Kidney epithelial cell (primary cell): ENCODE measurements at places on chromosomes 16 and 17.

DNA sequence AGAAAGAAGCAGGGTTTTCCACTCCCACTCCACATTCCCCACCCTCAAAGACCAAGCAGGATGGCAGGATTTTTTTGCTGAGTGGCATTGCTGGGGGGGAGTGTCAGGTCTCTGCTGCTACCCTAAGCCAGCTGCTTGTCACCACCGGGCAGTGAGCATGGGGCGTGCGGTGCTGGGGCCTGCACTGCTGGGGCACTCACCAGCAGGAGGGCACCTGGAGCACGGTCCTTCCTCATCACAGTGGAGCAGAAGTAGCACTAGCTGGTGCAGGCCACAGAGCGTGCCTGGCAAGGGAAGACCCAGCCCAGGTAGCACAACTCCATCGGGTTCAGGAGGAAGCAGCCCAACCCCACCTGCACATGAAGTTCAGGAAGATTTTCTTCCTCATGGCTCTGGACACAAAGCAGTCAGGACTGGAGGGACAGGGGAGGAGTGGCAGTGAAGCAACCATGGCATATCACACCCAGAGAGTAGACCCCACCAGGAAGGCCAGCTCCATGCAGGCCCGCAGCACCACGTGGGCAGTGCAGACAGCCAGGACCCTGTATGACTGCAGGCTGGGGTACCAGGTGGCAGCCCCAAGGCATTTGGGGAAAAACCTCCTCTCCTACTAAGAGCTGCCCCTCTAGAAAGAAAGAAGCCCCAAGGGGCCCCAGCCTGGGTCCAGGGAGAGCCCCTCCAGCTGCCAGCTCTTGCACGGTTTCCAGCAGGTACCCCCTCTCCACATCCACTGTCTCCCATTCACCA, 16.7 kb upstream of the MYO18A start:
- DNase-seq: no peak

DNA sequence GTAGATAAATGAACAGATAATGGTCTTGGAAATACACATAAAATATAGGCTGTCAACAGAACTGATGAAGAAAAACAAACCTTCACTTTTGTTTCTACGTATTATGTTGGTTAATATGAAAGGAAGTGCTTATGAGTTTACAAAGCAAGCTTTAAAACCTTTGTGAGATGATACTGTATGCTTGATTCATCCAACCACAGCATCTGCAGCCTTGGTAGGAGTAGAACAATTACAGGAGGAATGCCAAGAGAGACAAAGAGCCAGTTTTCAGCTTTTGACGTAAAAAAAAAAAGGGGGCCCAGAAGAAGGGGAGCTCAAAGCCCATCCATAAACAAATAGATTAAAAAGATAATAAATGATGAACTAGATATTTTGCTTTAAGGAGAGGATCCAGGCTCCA, 13.3 kb downstream of the FAM20A start:
- DNase-seq: no peak

GRCh38 chr16:54140057-54140787, 146.4 kb downstream of the IRX3 start:
- DNase-seq: no peak

DNA sequence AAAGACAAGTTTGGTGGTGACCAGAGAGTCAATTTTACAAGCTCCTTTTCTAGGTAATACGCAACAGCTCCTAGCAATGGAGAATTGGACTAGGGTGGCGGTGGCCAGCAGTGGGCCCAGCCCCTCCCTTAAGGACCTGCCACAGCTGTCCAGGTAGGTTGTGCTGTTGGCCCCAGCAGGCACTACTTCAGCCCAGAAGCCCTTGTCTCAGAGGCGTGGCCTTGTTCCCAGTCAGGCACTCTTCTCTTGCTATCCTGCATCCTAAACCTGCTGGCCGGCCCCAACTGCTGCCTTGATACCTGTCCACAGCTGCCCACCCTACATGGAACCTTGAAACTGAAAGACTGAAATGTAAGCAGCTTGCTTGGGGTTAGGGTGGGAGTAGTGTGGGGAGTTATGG, 989 bp upstream of the GALK1 start:
- DNase-seq: no peak

DNA sequence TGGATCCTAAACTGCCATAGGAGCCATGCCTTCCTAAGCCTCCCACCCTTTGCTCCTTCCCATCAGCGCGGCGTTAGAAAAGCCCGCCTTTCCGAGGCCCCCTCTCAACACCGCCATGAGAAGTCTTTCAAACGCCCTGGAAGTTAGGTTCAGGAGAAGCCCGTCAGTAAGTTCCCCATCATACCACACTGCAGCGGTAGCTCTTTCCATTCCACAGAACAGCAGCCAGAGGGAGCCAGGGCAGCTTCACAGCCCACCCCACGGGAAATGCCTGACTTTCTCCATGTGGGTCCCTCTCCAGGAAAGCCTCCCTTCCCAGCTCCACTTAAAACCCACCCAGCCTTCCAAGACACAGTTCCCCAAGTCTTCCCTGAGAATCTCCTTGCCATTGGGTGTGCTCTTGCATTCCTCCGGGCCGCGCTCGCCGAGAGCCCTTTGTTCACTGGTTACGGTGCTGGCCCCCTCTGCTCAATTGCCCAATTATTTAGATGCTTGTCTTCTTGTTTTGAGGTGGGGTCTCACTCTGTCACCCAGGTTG, 28.7 kb downstream of the KIAA0513 start:
- DNase-seq: no peak

DNA sequence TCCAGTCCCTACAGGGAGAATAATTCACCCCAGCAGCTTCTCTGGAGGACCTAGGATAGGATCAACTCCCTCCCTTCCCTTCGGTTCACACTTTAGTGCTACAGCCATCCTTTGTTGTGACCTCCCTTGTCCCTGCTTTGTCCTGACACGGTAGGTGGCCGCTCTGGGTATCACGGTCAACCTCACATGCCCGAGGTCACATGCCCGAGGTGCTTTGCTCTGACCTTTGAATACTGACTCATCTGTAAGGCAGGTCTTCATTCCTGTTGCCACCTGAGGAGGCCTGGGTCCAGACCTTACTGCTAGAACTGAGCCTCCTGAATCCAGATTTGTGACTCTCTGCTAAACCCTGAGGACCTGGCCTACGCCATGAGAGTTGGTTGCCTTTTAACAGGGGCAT, 19.7 kb downstream of the ALKBH5 start:
- DNase-seq: no peak

DNA sequence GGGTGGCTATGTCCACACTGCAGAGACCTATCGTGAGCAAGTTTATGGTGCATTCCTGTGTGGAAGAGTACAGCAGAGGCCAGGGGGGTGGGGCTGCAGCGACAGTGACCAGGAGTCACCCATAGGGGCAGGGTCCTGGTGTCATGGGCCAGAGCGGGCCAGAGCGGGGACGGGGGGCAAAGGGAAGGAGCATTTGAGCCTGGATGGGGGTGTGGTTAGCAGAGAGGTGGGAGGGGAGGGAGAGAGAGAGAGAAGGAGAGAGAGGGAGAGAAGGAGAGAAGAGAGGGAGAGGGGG, 17.8 kb downstream of the JPH3 start:
- DNase-seq: no peak

DNA sequence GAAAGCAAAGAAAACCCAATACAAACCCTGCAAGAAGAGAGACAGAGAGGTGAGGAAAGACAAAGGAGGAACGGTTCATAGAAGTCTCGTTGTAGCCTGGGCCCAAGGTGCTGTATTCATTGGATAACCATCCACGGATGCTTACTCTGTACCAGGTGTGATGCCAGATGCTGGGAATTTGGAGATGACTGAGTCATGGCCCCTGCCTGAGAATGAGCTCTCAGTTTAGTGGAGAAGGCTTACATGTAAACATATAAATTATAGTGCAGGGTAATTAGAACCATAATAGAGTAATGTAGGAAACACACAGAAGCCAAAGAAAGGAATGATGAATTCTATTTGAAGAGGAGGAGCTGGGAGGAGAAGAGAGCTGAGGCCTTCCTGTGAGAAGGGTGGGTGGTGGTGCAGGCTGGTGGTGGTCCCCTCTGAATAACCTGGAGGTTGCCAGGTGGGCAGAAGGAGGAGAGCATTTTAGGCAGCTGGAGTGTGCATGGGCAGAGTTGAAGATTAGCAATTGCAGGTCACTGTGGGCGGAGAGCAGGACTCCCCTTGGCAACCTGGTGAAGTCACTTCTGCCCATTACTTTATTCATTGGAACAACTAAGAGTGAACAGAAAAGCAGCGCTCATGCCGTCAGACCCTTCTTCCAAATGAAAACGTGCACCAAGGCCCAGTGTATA, 7.7 kb upstream of the ZG16 start:
- no peak for DNase-seq

DNA sequence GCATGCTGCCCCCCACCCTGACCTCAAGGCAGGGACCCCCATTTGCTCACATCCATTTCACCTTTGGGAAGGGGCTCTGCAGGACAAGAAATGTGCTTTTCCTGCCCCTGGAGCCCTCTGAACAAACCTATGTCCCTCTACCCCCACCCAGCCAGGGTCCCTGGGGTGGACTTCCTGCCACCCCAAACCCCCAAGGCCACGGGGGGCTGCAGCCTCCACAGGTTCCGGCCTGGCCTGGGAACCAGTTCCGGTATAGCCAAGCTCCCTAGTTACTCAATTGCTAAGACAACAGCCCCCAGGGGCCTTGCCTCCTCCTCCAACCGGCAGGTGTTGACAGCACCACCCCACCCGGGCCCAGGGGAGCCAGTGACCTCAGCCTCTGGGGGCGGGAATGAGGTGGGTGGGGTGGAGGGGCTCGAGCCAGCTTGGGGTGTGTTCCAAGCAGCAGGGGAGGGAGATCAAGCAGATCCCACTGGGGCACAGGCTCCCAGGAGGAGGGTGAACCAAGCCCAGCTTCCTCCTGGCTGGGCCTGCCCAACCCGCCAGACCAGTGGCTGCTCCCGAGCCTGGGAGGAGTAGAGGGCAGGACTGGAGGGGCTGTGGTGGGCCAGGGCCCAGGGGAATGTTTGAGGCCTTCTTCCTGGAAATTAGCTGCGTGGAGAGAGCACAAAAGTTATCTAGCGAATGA, 6.6 kb downstream of the PNMT start:
- no peak for DNase-seq

DNA sequence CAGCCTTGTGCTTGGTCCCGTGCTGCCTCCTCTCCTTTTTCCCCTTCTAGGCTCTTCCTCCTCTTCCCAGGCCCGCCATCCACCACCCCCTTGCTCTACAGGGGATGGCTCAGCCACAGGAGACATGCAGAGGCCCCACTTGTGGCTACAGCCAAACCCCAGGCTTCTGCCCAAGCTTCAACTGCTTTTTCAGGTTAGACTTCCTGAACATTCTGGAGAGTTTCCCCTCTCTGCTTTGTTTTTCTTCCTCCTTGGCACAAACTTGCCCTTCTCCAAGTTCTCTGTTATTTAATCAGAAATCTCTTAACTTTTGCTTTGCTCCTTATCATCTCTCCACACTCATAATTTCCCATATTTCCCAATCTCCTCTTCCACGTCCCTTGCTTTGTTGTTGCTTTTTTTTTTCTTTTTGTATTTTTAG, 18.3 kb upstream of the HAS3 start:
- DNase-seq: no peak

DNA sequence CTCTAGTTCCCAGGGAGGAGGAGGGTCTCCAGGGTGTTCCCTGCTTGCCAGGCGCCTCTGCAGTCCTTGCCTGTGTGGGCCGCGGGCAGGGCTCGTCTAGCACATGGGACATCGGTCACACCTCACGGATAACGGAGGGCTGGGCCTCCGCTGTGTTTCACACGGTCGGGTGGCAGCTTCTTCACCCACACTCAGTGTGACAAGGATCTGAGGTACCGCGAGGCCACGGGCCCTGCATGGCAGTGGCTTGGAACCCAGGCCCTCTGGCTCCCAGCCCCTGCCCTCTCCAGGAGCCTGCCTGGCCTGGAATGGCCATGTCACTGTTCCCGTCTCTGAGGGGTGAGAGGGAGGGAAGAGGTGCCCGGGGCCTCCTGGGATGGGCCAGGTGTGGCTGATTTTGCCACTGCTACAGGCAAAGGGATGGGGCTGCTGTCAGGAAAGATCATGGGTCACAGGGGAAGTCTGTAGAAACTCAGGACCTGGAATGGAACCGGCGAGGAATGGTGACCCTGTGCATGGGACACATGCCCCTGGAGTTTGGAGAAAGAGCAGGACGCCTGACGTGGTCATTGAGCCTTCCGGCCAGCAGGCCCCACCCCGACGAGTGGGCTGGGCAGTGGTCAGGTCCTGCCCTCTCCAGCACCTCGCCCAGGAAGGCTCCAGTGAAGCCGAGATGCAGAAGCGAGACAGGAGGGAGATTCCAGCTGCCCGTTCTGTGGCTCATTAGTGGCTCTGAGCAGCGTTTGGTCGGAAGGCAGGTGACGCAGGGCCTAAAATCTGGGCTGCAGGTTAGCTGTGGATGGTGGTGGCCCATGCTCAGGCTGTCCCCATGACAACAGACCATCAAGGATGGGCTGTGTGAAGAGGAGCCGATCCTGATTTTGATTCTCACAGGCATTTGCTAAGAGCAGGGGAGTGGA, 76.5 kb upstream of the GSE1 start:
- no peak for DNase-seq

DNA sequence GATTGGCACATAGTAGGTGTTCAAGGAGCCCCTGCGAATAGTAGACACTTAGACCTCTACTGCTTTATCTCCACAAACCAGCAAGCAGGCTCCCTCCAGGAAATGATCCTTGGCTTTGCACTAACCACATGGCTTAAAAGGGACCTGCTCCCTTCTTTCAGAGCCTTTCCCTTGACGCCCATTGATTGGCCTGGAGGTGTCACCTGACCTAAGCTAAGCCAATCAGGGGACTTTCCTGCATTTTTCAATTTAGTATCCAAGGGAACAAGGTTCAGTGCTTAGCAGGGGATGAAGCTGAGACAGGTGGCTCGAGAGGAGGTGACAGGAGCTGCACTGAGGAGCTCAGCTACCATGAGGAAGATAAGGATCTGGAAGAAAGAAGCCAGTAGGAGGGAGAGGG, 52.8 kb downstream of the CLEC19A start:
- no peak for DNase-seq

DNA sequence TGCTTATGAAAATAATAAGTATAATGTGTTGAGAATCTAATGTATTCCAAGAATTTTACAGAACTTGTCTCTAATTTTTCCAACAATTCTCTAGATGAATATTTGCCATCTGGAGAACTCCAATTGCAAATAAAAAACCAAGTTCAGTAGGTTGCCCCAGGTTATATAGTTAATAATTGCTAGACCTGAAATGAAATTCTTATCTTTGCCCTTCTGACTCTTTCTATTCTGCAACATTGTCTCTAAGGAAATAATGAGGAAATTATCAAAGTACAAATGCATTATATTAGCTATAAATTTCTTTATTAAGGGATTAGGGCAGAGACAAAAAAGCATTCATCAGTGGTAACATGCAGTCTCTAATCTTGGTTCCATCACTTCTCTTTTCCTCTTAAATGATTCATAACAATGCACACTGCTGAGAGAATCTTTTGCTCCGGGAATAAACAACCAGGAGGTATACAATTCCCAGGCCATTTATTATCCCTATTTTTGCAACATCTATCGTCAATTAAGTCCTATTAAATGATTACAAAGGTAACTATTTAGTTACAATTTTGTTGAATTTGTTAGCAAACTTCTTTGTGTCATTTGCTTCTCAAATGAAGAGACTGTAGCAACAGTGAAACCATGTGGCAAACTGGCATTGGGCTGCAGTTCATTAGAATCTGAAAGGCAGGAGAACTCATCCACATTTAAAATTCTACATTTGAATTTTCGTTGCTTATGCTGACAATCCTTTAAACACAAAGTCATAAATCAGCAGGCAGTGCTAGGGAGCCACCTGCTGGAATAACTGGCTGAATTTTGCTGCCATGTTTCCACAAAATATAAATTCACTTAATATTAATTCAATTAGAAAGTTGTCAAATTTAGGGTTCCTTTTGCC, 349.6 kb downstream of the KIF2B start:
- no peak for DNase-seq

GRCh38 chr16:50081428-50082018, 15.8 kb downstream of the HEATR3 start:
- no peak for DNase-seq
